PC-9 (cell line): ENCODE measurements at places on chromosomes 11 and 22. TPM values are rescaled to one million over a fixed set of nuclear protein-coding genes. Genes with fewer than 3 reads are reported as not detected.

The NLRP6 gene
- 0.33 TPM in 1 of 2 replicates, not detected in the other for total RNA-seq

The MFRP gene
- total RNA-seq = not detected in 2 replicates

The OTOG gene
- not detected in 2 replicates for total RNA-seq

The SCN3B gene
- not detected in 2 replicates for total RNA-seq
